Thoracic aorta (tissue), 2 donors: ENCODE measurements at places on chromosomes 1 and 21.

GRCh38 chr1:117566556-117566955 lies 39.3 kb upstream of the TENT5C start:
- DNase-seq = no peak

DNA sequence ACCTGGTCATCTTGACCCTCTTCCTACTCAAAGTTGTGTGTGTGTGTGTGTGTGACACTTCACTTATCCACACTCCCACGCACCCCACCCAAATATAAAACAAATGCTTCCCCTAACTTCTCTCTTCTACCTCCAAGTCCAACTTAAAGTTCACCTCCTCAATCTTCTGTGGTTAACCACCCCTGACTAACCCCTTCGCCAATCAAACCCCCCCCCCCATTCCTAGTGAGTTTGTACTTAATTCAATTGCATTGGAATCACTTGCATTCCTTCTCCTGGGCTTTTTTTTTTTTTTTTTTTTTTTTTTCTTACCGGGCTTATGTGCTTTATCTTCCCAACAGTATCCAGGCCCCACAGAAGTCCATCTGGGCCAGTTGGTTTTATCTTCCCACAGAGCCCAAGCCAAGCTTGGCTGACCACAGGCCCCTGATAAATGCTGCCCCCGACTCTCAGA lies 78.4 kb downstream of the CD58 start:
- no peak for DNase-seq

DNA sequence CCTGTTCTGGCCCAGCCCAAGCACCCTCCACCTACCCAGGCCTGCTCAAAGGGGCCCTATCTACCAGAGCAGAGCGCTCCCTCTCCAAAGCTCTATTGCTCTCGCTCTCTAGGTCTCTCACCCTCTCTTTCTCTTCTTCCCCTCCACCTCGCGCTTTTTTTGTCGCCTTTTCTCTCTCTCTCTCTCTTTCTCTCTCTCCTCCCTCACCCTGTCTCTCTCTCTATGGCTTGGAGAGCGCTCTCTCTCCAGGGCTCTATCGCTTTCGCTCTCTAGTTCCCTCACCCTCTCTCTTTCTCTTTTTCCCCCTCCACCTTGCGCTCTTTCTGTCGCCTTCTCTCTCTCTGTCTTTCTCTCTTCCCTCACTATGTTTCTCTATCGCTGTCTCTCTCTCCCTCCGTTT lies 3.4 kb upstream of the ZNF678 start:
- DNase-seq = no peak

- no peak for DNase-seq
Measured at GRCh38 chr1:109924316-109924715, 13.7 kb downstream of the CSF1 start.

DNA sequence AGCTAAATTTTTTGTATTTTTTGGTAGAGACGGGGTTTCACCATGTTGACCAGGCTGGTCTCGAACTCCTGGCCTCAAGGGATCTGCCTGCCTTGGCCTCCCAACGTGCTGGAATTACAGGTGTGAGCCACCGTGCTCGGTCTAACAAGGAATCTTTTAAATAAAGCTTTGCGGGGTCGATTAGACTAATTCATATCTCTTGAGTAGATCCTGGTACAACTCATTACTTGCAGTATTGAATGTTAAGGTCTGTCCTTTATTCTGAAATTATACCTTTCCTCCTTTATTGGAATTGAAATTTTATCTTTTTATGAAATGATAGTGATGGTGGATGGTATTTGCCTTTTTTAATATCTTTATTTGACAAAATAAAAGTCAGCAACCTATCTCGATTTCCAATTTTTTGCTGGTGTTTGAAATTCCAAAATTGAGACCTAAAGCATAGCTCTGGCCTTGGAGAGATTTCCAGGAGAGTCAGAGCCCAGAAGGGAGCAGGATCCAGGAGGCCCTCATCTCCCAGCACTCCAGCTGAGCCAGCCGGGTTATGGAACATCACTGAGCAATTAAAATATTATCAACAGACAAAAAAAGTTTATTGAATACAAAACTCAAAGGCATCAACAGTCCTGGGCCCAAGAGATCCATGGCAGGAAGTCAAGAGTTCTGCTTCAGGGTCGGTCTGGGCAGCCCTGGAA lies 4.7 kb downstream of the S100A2 start:
- no peak for DNase-seq

- no peak for DNase-seq
Measured at GRCh38 chr1:51344602-51345299, 14.4 kb upstream of the TTC39A start.

- no peak for DNase-seq
Measured at GRCh38 chr1:182803846-182804245, 14.3 kb downstream of the NPL start.

GRCh38 chr1:20361805-20362381 lies 71.2 kb downstream of the VWA5B1 start:
- DNase-seq = no peak

DNA sequence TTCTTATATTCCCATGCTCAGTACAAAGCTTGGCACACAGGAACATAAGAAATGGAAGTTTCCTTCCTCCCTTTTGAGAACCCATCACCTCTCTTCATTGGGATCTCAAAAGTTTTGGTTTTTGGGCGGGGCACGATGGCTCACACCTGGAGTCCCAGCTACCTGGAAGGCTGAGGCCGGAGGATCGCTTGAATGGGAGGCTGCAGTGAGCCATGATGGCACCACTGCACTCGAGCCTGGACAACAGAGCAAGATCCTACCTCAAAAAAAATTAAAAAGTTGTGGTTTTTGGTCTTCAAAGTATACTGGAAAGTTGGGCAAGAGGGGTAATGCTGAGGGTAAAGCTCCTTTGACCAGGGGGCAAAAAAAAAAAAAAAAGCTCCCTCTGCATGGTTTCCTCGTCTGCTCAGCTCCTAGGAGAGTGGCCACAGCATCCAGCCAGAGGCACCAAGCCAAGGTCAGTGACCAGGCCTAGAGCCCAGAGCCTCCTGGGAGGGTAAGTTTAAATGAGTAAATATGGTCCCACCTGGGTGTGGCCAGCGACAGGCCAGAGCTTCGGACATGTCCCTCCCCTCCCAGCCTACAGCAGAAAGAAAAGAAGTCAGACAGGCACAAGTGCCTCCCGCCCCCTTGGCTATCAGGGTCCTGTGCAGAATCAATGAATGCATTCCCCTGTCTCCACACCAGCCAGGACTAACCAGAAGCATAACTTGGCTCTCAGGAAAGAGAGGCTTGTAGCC lies 5.0 kb downstream of the MEF2D start:
- no peak for DNase-seq

DNA sequence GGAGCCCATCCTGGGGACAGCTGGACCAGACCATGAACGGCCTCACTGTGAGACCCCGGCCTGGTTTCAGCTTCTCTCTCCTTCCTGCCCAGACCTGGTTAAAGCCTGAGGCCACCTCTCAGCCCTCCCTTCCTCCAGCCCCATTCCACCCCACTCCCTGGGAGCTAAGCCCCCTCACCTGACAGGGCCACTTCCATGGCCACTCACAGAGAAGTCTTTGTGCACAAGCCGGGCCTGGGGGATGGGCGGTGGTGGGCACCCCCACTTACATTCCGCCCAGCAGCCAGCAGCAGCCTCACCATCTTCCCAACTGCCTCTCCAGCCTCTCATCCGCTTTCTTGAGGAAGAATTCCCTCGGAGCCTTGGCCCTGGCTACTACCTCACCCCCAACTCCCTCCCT lies 40.4 kb downstream of the RHBG start:
- DNase-seq = no peak

- no peak for DNase-seq
Measured at GRCh38 chr1:168907786-168908348, 178.9 kb upstream of the DPT start.

- no peak for DNase-seq
Measured at GRCh38 chr1:203280061-203280460, 25.3 kb upstream of the BTG2 start.

DNA sequence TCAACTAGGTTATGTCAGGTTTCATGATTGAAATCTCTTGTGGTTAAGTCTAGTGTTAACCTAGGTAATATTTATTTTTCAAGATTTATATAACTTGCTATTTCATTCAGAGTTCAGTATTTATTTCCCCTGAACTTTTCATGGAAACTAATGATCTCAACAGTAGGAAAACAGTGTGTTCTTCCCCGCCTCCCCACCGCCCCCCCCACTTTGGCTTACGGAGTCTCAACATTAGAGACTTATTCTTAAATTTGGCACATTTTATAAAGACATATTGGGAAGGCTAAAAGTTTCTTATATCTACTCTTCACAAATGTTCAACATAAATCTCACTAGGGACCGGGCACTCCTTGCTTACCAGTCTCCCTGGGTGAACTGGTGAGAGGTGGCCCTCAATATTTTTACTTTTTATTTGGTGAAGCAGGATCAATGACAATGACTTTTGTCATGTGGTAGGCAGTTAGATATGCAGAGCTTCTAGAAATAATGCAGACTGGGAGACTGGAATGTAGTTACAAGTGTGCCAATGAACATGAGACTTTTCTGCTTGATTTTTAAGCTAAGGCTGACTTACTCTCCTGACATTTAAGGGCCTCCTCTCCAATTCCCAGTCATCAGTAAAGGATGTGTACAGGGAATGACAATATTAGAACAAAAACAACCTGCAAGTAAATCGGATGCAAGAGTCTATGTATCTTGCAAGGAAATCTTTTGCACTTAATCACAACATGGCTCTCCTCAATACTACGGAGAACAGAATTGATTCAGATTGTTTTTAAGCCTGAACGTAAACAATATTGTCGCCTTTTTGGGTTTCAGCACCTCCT lies 1.7 kb upstream of the MAN1A2 start:
- no peak for DNase-seq

GRCh38 chr1:235054466-235054865 lies 74.2 kb downstream of the TOMM20 start:
- no peak for DNase-seq

GRCh38 chr1:155070158-155070621 lies 6.7 kb downstream of the EFNA4 start:
- no peak for DNase-seq

- DNase-seq = no peak
Measured at GRCh38 chr1:111615870-111616715, 3.5 kb upstream of the RAP1A start.

DNA sequence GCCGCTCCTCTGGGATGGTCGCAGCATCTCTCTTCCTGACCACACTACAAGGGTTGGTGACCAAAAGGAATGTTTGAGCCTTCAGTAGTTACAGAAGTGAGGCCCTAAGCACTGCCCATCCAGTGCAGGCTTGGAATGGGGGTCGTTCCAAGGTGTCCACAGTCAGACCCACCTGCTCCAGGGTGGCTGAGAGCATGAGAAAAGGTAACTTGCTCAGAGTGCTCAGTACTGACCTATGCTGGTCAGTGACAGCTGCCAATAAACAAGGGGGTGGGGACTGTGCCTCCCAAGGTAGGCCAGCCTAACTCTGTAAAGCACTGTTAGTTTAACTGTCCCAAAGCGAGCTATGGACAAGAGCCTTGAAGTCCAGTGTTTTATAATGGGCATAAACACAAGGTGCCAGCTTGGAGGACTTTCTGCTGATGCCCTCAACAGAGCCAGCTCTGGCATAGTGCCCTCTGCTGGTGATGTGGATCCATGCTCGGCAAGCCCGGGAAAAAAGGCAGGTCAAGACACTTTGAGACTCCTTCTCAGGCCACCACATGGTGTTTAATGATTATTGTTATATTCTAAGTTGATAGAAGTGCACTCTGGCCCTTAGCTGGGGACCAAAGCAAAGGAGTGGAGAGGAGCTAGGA lies 78.1 kb upstream of the DNAH14 start:
- no peak for DNase-seq

- DNase-seq = no peak
Measured at GRCh38 chr1:24995140-24995539, 65.1 kb upstream of the RUNX3 start.

- DNase-seq = no peak
Measured at GRCh38 chr1:208081972-208082371, 162.2 kb downstream of the PLXNA2 start.

DNA sequence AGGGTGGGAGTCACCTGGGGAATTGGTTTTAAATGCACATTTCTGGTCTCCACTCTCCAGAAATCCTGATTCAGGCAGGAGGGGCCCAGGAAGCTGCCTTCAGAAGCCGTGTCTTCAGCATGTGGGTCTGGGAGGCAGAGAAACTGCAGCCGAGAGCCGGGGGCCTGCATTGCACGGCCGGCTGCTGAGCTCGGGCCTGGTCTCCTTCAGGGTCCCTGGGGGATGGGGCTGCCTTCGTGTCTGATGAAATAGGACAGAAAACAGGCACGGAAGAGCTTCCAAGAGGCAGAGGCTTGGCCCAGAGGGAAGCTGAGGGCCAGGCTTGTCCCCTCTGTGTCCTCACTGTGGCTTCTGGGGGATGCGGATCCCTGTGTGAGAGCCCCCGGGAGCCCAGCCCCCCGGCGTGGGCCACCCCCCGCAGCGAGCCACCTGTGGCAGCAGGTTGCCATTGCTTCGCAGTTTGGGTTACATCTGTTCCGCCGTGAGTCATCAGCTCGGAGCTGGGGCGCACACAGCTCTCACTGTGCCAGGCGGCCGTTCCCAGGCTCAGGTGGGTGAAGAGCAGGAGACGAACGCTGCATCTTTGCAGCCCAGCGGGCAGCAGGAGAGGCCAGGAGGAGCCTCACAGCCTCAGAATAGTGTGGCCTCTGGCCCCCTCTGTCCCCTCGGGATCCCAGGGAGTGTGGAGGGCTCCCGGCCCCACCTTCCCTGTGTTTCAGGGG lies 72.4 kb downstream of the AJAP1 start:
- DNase-seq = no peak

GRCh38 chr21:45387506-45387905 lies 17.5 kb upstream of the COL18A1 start:
- DNase-seq = no peak

DNA sequence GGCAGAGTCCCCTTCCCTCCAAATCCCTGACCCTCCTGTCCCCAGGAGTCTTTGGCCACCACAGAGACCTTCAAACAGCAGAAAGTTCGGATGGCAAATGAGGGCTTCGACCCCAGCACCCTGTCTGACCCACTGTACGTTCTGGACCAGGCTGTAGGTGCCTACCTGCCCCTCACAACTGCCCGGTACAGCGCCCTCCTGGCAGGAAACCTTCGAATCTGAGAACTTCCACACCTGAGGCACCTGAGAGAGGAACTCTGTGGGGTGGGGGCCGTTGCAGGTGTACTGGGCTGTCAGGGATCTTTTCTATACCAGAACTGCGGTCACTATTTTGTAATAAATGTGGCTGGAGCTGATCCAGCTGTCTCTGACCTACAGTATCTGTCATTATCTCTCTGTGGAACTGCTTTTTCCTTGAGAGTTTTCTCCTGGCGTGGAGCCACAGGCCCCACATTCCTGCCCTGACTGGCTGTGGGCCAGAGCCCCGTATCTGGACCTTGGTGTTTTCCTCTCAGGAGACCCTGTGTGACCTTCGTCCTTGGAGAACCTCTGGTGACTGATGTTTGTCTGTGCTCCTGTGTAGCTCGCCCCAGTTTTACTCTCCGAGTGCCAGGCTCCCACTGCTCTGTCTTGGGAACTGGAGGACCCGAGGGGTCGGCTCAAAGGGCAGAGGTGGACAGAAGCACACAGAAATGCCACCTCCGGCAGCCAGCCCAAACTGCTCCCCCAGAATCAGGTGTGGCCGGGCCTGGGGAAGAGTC lies 4.8 kb downstream of the SLC27A3 start:
- no peak for DNase-seq

GRCh38 chr1:33682371-33682770 lies 181.5 kb upstream of the HMGB4 start:
- no peak for DNase-seq

GRCh38 chr1:33014464-33015163 lies 22.1 kb downstream of the AK2 start:
- DNase-seq = no peak
